ENCODE measurements at places on chromosomes 5 and 9.

DNA sequence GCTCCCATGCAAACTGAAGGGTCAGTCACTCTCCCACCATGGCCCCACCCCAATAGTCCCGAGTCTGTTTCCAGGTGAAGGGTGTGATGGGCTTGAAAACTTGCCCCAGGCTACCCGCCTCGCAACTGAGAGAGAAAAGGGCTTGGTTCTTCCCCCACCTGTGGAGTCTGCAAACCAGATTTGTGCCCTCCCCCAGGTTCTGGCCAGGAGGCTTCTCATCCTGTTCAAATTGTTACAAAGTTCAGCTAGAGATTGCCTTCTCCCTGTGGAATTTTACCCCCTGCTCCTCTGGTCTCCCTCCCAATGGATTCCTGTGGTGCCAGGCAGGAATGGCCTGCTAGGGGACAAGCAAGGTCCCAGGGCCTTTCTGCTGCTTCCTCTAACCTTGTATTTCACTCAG, 93.1 kb upstream of the ACO1 start:
- no peak for DNase-seq

GRCh38 chr9:111276431-111277128, 53.4 kb downstream of the OR2K2 start:
- DNase-seq, result no peak

GRCh38 chr9:29865764-29866313, 2292.6 kb upstream of the C9orf72 start:
- no peak for DNase-seq

GRCh38 chr5:181160152-181160754, 12.9 kb downstream of the OR2V2 start:
- no peak for DNase-seq

DNA sequence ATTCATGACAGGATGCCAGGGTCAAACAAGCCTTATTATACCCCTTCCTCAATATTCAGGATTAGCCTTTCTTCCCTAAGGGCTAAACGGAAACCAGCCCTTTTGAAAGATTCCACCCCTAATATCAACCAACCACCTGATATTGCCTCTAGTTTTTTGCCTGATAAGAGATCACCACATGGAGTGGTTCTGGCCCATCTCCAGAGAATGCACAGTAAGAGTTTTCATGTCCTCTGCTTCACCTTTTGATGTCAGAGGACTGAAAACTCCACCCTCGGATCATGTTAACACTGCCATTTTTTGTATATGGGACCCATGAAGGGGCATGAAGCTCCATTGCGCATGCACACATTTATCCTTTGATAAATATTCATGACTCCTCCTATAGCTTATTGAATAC, 5.8 kb upstream of the LNPEP start:
- no peak for DNase-seq

GRCh38 chr5:66796305-66797292, 200.4 kb downstream of the MAST4 start:
- DNase-seq, result no peak

- DNase-seq, result no peak
These were observed 15.7 kb downstream of the GRAMD2B start for GRCh38 chr5:126438868-126439267.
